ENCODE measurements at places on chromosomes 1 and 21.

- DNase-seq: no peak
Measured at GRCh38 chr1:54781023-54781723, 16.9 kb upstream of the PARS2 start.

DNA sequence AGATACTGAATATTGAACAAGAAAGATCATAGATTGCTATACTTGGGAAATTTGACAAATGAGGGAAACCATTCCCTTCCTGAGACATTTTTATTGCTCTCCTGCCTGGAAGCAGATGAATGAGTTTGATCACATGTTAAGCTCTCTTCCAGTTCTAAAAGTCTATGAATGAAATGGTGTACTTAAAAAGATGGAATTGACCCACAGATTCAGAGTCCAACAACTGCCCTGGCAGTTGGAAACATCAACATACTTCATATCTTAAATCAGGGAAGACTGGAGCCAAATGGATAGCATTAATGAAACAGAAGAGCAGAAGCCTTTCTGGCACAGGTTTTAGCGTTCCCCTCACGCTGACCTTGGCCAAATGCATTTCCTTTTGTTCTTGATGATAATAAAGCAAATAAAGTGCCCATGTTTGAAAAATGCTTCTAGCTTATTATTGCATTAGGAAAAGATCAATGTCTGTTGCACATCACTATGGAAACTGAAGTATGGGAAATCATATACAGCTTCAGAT is 142.6 kb downstream of the ESRRG start:
- no peak for DNase-seq

GRCh38 chr1:24190983-24191461 is 3.9 kb upstream of the IFNLR1 start:
- DNase-seq: peak; percentile 72

DNA sequence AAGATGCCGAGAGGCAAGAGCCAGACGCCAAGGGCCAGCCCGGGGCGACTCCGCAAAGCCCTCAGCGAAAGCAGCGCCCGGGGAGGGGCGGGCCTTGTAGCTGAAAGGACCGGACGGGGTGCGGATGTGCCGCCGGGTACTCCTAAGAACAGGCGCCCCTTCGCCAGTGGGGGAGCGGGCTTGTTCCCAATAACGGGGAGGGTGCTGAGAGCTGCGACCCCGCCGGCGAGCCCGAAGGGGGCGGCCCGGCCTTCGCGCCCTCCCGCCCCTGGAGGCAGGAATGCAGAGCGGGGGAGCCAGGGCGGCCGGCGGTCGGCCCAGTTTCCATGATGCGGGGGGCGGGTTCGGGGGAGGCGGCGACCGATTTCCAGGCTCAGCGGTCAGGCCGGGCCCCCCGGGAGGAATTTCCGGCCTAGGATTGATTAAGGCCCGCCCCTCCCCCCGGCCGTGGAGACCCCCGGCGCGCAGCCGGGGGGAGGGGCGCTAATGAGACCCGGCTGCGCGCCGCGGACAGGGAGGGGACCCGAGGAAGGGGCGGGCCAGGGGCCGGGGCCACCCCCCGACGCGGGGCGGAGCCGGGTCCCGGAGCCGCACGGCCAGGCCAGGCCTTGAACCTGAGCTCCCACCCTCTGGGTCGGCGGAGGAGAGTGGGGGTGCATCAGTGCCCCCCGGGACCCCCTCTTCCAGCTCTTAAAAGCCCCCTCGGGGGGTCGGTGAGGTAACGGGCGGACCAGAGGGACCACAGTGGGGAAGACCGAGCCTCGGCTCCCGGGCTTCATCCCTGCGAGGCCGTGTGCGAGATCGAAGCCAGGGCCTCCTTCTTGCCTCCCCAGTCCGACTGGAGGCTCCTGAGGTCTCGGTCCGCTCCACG is 898 bp upstream of the TMEM200B start:
- peak; percentile 31 for DNase-seq

DNA sequence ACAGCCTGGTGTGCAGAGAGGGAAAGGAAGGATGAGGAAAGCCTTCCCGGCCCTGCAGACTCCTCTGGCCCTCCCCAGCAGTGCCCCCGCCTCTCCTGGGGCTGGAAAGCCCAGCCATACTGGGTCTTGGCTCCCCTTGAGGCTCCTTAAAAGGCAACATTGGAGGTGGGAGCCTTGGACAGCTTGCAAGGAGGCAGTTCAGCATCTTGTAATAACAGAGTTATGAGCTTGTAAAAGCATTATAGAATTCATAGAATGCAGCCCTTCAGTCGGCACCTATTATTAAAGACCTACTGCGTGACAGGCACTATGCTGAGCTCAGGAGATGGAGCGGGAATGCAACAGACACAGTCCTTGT is 4.2 kb downstream of the TINAGL1 start:
- no peak for DNase-seq

DNA sequence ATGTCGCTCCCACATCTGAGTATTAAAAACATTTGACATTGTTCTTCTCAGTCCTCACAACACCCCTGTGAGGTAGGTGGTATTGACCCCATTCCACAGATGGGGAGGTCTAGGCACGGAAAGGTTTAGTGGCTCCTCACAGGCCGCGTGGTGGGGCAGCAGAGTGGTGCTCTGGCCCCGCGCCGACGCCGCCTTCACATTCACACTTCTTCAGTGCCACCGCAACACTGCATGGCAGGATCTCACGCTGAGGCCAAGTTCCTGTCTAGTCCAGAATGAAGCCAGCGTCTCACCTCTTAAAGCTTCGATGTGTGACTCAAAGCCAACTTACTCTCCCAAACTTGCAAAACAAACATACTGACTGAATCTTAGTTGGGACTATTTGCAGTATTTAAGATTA is 12.1 kb downstream of the ICMT start:
- no peak for DNase-seq
